ENCODE measurements at places on chromosomes 12 and 14. TPM values are rescaled to one million over a fixed set of nuclear protein-coding genes. Genes with fewer than 3 reads are reported as not detected.

DNA sequence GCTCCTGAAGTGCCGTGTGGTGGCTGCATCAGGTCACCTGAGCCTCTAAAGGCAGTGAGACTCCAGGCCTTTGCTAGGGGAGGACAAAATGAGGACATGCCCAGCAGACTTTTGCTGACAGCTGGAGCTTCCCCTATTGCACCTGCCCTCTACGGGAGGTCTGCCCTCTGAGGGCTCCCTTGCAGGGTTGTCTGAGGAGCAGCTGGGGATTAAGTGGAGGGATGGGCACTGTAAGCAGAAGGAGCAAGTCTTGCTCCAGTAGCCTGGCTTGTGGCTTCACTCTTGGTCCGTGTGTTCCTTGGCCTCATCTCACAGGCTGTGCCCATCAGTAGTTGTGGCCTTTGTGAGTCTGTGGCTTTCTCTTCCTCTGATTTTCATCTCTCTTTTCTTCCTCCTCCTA, 66.9 kb upstream of the NRXN3 start:
- no peak overlapping the region for H3K4me3 ChIP-seq
- no peaks in the 10 kb centered on the region for H3K27me3 ChIP-seq
- no peaks in the 10 kb centered on the region for H3K4me1 ChIP-seq
- no peak overlapping the region for H3K27ac ChIP-seq
- H3K36me3 ChIP-seq: no peaks in the 10 kb centered on the region
- no peak for DNase-seq

- H3K27ac ChIP-seq: peak overlapping the region; percentile 98
- peaks cover 71% of the 10 kb centered on the region for H3K4me1 ChIP-seq
- H3K4me3 ChIP-seq: no peak overlapping the region
- H3K36me3 ChIP-seq: no peaks in the 10 kb centered on the region
- no peaks in the 10 kb centered on the region for H3K27me3 ChIP-seq
Observed at GRCh38 chr12:92552412-92553108, 150.2 kb upstream of the PLEKHG7 start.

ART4 gene
- not detected for total RNA-seq

DNA sequence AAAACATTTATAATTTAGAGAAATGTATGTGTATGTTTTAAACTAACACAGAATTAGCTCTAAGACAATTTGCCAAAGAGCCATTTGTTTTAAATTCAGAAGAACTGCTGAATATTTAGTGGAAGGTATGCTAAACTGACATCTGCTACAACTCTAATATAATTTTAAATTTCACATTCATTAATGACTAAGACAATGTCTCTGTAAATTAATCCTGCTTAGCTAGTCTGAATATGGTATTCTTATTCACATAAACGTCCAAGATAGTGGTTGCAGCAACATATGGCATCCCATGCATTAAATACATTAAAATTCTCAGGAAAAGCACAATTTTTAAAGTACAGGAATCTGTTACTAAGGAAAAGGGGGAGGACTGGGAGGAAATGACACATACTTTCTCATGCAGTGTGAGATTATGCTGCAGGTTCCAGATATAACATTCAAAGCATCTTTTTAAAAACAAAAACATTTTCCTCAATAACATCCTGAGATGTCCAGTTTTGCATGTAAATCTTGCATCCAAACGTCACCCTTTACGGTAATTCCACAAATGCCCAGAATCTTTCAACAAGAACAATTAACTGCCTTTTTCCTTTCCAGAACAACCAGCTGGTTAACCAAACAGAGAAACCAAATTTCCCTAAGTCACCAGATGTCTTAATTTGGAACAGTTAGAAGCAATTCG, 26.9 kb downstream of the WDR89 start:
- no peaks in the 10 kb centered on the region for H3K27me3 ChIP-seq
- no peak overlapping the region for H3K27ac ChIP-seq
- DNase-seq: no peak
- no peaks in the 10 kb centered on the region for H3K36me3 ChIP-seq

DNA sequence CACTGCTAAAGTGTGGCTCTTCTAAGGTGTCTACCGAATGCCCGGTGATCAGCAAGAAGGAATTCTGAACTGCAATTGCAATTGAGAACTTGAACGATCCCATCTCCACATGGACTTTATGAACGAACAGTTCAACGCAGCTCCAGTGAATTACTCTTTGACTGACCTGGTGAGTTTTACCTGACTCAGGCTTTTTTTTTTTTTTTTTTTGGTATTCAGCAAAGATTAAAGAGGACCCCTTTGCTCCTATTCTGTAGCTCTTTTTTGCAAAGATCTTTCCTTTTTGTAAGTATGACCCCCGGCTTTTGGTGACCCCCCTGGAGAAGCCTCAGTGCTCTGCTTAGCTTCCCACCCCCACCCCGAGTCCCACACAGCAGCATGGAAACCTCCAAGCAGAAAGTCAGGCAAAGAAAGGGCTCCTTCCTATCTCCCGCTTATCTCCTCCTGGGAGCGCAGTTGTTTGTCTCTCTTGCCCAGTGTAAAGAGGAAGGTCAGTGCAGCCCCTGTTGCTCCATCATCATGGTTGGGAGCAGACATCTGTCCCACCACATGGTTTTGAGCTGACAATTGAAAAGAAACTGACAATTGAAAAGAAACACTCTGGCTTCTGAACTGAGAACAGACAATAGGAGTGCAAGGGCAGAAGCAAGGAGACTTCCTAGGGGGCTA, 72.1 kb upstream of the DIO3 start:
- H3K27ac ChIP-seq: no peak overlapping the region
- no peaks in the 10 kb centered on the region for H3K4me1 ChIP-seq
- H3K36me3 ChIP-seq: no peaks in the 10 kb centered on the region
- no peaks in the 10 kb centered on the region for H3K27me3 ChIP-seq

DNA sequence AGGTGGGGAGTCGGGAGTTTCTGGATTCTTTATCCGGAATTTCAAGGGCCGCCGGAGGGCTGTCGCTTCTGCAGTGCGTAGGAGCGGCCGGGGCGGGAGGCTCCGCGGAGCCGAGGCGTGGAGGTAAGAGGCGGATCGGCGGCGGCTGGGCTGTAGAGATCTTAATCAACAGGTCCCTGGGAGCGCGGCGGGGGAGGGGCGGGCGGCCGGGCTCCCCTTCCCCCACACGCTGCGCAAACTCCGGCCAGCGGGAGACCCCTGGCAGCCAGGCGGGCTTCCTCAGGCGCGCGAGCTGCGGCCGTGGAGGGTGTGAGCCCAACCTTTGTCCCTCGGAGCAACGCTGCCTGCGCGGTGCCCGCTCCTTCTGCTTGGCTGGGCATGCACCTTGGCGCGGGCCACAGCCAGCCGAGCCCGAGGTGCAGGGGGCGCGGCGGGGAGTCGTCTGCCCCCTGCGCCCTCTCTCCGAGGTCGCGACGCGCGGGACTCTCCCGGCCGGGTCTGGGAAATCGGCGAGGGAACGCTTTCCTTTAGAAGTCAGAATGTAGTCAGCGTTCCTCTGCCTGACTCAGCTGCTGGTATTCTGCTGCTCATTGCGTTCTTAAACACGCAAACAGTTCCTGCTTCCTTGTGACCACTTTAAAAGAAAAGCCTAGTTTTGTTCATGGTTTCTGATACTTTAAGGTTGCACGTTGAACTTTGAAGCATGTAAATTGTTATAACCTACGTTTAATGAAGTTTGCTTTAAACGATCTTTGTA, at the start of gene PALS1:
Gene PALS1 (plus strand): TSS at position 25 of the 757 bp plus-strand sequence. CDS start 37,736 bp downstream, outside the sequence.
- peaks cover 4% of the 10 kb centered on the region for H3K4me1 ChIP-seq
- no peaks in the 10 kb centered on the region for H3K27me3 ChIP-seq
- peak; percentile 19 for DNase-seq
- H3K27ac ChIP-seq: peak within 1 kb of the TSS; percentile 85

DNA sequence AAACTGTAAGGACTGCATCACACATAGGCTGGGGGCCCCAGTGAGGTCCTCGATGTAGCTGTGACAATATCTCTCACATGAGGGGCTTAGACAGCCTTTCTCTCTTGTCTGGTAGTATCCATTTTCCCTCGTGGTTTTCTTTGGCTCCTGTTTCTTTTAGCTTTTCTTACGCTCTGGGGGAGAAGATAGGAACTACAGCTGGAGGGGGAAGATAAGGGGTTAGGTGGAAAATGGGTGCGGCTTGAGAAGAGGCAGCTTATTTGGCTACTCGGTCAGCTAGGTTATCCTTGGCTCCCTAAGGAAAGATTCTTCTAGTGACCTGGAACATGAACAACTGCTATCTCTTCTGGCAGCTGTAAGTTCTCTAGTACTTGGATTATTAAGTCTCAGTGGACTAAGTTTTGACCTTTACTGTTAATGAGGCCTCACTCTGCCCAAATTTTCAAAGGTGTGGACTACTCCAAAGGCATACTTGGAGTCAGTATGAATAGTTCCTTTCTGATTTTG, 28.7 kb upstream of the CPNE8 start:
- no peak overlapping the region for H3K4me3 ChIP-seq
- no peaks in the 10 kb centered on the region for H3K27me3 ChIP-seq
- DNase-seq: no peak
- no peaks in the 10 kb centered on the region for H3K36me3 ChIP-seq

DNA sequence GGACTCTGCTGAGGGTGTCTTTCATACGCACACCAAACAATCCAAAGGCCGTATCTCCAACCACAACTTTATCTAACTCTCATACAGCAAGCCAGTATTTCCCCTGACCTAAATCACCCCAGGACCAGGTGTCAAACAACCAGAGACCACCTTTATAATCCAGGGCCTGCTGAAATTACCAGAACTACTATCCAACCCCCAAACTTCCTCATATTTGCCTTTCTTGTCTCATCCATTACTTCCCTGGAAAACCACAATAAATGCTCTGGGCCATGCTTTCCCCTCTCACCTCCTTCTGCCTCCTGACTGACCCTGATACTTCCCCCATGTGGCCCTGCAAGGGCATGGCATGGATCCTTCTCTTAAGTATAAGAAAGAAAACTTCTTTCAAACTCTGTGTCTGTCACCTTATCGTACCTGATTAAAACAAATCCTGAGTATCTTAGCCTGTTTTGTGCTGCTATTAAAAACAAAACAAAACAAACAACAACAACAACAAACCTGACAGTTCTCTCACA, 44.7 kb upstream of the CRACR2A start:
- no peak overlapping the region for H3K4me3 ChIP-seq
- H3K27ac ChIP-seq: no peak overlapping the region
- H3K4me1 ChIP-seq: no peaks in the 10 kb centered on the region
- no peak for DNase-seq

DNA sequence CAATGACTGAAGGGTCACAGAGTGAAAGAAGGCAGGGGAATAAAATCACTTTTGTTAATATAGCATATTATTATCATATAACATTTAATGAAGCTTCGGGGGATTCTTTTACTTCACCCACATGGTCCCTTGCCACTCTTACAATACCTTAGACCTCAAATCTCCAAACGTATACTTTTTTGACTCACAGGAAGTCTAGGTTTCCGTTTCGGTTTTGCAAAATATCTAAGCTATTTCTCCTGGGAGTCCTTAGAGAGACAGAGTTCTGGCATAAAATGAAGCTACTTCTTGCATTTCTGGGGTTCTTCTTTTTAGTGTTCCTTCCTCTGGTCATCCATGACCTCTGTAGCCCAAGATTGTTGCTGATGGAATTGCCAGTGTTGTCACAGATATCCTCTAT, 590.5 kb upstream of the ATP2B1 start:
- no peak overlapping the region for H3K27ac ChIP-seq
- H3K4me1 ChIP-seq: peaks cover 5% of the 10 kb centered on the region
- peak; percentile 44 for DNase-seq
- H3K4me3 ChIP-seq: no peak overlapping the region
- no peaks in the 10 kb centered on the region for H3K36me3 ChIP-seq
- no peaks in the 10 kb centered on the region for H3K27me3 ChIP-seq

DNA sequence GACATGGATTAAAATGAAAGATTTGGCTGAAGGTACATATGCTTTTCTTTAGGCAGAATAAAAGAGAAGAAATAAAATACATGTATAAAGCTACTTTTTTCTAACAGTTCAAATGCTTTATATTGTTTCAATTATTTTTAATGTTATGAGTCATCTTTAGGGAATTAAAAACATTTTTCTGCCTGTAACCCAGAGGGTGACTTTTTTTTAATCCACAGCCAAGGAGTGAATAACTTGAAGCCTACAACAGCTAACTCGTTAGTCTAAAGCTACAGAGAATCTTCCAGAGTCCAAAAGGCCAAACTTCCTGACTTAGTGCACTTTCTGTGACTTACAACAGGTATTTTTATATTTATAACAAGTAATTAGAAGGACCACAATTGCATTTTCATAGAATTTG, 151.6 kb downstream of the SEC23A start:
- H3K27me3 ChIP-seq: no peaks in the 10 kb centered on the region
- no peaks in the 10 kb centered on the region for H3K4me1 ChIP-seq
- H3K36me3 ChIP-seq: no peaks in the 10 kb centered on the region
- H3K4me3 ChIP-seq: no peak overlapping the region
- H3K27ac ChIP-seq: no peak overlapping the region
- no peak for DNase-seq

TEX52 gene
- not detected for total RNA-seq

DNA sequence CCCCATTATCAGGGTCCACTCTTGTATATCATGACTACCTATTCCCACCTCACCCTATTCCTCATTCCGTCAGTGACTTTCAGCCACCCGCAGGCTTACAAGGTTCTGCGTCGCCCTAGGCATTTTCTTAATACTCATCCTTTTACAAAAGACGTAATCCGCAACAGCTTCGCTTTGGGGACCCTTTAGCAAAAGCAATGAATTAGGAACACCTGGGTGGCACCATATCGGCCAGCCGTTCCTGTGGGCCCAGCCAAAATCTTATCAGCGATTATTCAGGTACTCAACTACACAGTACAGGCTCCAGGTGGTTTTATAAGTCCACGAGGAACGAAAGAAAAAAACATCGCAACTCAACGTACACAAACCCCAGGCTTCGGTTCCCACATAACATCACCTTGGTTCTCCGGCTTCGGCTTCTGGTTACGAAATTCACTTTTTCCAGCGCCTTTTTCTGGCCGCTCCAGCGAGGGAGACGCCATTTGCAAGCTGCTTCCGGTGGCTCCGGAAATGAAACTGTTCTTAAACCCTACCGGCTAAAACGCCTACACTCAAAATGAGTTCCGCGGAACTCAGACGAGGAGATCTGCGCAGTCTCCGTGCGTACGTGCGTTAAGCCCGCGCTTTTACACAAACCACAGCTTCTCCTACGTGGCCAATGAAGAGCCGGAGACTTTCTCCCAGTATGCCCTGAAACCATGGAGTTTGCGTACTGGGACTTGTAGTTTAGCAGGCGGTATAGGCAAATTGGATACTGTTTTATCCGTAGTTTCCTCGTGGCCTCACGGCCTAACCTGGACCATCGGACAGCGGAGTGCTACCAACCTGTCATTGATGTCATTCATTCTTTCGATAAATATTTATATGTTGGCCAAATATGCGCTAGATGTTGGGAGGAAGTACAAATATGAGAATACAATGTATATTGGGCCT, at the start of gene KRR1:
Gene KRR1 (minus strand): TSS at position 494 of the 933 bp plus-strand sequence. CDS start 12 bp downstream, at position 482.
- H3K27me3 ChIP-seq: no peaks in the 10 kb centered on the region
- DNase-seq: peak; percentile 89
- H3K27ac ChIP-seq: peak within 1 kb of the TSS; percentile 85
- H3K36me3 ChIP-seq: no peaks in the 10 kb centered on the region
- H3K4me1 ChIP-seq: no peaks in the 10 kb centered on the region

DNA sequence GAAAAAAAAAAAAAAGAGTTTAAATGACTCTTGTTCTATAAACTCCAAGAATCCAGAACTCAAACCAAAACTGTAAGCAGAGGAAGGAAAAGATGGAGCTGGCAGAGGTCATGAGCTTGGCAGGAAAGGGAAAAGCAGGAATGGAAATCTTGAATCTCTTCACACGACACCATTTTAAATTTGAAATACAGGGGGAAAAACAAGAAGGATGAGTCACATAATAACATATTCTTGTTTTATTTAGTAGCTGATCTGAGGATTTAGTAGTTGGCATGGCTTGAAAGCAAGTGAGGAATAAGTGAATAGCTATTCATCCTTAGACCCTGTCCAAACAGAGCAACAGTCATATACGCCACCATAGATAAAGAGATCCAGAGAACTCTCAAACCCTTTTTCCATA, 35.0 kb downstream of the EPS8 start:
- H3K27ac ChIP-seq: no peak overlapping the region
- H3K27me3 ChIP-seq: no peaks in the 10 kb centered on the region
- no peaks in the 10 kb centered on the region for H3K4me1 ChIP-seq
- H3K4me3 ChIP-seq: no peak overlapping the region
- no peaks in the 10 kb centered on the region for H3K36me3 ChIP-seq

MANSC1 gene
- 0.23 TPM for total RNA-seq
